ENCODE measurements at places on chromosomes 2 and 18. TPM values are rescaled to one million over a fixed set of nuclear protein-coding genes. Genes with fewer than 3 reads are reported as not detected.
A peak's percentile ranks its signal among the peaks of the same experiment; 100 is the strongest.

- H3K4me1 ChIP-seq = no peaks in the 10 kb centered on the region
- no peak for DNase-seq
- H3K27me3 ChIP-seq = no peaks in the 10 kb centered on the region
- no peak overlapping the region for H3K4me3 ChIP-seq
- no peaks in the 10 kb centered on the region for H3K36me3 ChIP-seq
- no peak overlapping the region for H3K27ac ChIP-seq
These were observed 88.4 kb downstream of the DSEL start for GRCh38 chr18:67428158-67428557.

GRCh38 chr2:16069663-16069932 lies 129.2 kb downstream of the MYCN start:
- H3K4me3 ChIP-seq = no peak overlapping the region
- DNase-seq = no peak

DNA sequence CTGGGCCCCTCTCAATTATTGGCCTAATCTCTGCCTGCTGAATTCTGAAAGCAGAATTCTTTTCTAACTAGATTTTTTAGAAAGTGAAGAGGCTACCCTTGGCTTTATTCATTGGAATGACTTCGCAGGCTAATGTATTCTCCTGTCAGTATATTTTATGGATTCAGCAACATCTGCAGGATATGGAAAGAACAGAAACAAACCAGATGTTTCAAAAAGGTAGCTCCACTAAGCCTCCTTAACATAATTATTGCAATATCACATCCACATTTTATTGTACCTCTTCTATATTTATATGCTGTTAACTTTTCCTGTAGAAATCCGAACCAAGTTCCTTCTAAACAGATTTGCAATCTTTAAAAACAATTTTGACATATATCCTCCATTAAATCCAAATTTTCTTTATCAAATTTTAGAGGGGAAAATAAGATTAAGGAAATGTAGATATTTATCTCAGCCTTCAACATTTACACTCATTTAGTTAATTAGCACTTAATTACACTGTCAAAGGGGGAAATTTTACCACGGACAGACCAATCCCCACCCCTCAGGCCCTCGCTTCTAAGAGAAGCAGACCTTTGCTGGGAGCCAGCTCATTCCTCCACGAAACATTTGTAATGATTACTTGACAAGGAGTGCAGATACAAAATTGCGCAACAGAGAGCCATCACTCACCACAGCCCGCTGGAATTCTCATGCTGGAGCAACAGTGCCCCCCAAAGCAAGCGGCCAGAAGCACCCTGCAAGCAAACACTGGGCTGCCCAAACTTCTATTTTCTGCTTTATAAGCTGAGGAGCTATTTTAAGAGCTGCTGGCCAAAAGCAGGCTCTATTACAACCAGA lies 253.4 kb downstream of the ETAA1 start:
- no peak overlapping the region for H3K4me3 ChIP-seq
- H3K4me1 ChIP-seq = no peaks in the 10 kb centered on the region
- DNase-seq = no peak
- no peaks in the 10 kb centered on the region for H3K36me3 ChIP-seq
- no peaks in the 10 kb centered on the region for H3K27me3 ChIP-seq

- no peaks in the 10 kb centered on the region for H3K36me3 ChIP-seq
- peak overlapping the region; percentile 71 for H3K27ac ChIP-seq
- H3K4me3 ChIP-seq = peak overlapping the region; percentile 93
- DNase-seq = peak; percentile 44
These were observed 1.1 kb downstream of the MEMO1 start for GRCh38 chr2:32009516-32010256.

- H3K4me1 ChIP-seq = peaks cover 2% of the 10 kb centered on the region
- no peak overlapping the region for H3K27ac ChIP-seq
These were observed 29.3 kb upstream of the TWIST2 start for GRCh38 chr2:238818561-238818960.

DNA sequence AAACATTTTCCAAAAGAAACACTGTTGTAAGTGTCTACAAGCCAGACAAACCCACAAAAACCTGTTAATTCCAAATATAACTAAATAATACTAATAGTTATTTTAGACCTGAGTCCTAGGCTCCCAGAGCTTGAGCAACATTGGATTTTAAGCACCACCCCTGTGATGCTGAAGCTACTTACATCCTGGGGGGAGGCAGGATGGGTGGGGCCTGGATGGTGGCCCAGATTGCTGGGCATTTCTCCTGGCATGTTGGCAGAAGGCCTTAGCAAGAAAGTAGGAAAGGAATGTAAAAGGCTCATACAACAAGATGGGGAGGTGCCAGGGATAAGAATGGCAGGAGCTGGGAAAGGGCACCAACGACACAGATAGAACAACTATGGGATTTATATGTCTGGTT lies 50.7 kb upstream of the OTX1 start:
- no peak overlapping the region for H3K4me3 ChIP-seq
- no peak overlapping the region for H3K27ac ChIP-seq
- DNase-seq = no peak
- H3K27me3 ChIP-seq = no peaks in the 10 kb centered on the region
- no peaks in the 10 kb centered on the region for H3K4me1 ChIP-seq

DNA sequence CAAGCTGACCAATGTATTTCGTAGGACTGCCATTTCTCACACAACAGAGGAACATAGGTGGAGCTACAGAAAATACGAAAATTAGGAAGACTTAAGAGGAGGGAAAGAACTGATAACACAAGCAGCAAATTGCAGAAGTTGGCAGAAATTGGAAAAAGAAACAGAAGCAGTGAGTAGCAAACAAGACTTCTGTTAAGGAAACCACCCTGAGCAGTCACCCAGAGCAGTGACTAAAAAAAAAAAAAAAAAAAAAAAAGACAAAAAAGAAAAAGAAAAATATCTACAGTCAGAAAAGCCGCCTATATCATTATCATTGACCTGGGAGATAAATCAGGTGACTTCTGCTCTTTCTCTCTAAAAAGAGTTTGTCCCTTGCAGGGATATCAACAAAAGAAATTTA lies 21.4 kb downstream of the STK17B start:
- H3K4me3 ChIP-seq = peak overlapping the region; percentile 75
- H3K36me3 ChIP-seq = peaks cover 55% of the 10 kb centered on the region
- DNase-seq = no peak
- H3K4me1 ChIP-seq = peaks cover 32% of the 10 kb centered on the region

- H3K4me1 ChIP-seq = peaks cover 39% of the 10 kb centered on the region
- no peak for DNase-seq
- H3K27me3 ChIP-seq = peaks cover 48% of the 10 kb centered on the region
These were observed 622 bp downstream of the LRP2 start for GRCh38 chr2:169361706-169362117.

DNA sequence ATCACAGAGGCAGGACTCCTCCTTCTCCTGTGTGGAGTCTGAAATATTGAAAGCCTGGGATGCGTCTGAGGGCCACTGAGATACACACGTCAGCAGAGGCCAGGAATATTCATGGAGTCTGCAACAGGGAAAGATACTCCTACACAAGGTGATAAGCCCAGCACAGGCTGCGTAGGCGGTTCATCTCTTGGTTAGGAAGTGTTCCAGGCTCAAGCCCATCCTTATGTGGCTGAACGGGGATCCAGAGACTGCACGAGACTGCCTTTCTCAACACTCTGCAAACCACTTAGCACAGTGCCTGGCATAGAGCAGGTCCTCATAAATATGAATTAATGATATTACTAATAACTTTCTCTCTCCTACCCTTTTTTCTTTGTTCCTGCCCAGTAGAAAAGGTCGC lies 29.2 kb upstream of the AGPS start:
- no peak overlapping the region for H3K4me3 ChIP-seq
- no peak overlapping the region for H3K27ac ChIP-seq
- H3K36me3 ChIP-seq = no peaks in the 10 kb centered on the region

DNA sequence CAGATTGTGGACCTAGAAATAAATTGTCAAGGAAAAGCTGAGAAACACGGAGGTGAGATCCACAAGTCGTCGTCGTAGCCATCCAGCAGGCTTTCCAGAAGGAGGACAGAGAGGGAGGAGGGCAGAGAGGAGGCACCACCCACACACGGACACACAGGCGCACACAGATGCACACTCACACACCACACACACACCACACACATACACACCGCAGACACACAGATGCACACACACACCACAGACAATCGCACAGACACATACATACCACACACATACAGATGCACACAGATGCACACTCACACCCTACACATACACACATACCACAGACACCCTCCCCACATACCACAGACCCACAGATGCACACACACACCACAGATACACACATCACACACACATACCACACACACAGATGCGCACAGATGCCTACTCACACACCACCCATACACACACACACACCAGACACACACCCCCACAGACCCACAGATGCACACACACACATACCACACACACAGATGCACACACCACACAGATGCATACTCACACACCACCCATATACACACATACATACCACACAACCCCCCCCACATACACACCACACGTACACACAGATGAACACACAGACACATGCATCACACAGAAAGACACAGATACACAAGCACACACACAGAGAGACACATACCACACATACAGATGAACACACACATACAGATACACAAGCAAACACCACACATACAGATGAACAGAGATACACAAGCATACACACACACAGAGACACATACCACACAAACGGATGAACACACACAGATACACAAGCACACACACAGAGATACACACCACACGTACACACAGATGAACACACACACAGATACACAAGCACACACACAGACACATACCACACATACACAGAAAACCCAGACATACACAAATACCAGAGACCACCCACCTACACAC lies 12.7 kb upstream of the BOK start:
- no peak overlapping the region for H3K4me3 ChIP-seq
- DNase-seq = no peak
- peaks cover 6% of the 10 kb centered on the region for H3K27me3 ChIP-seq
- H3K4me1 ChIP-seq = peaks cover 2% of the 10 kb centered on the region
- no peaks in the 10 kb centered on the region for H3K36me3 ChIP-seq

DNA sequence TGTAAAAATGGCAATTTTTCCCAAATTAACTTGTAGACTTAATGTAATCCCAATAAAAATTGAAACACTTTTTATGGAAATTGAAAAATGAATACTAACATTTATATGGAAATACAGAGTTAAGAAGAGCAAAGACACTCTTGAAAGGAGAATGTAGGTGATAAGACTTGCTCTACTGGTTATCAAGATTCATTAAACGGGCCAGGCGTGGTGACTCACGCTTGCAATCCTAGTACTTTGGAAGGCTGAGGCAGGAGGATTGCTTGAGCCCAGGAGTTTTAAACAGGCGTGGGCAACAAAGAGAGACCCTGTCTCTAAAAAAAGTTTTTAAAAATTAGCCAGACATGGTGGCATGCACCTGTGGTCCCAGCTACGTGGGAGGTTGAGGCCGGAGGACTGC lies 29.5 kb upstream of the ZNF396 start:
- H3K27ac ChIP-seq = no peak overlapping the region
- H3K36me3 ChIP-seq = no peaks in the 10 kb centered on the region
- DNase-seq = no peak
- H3K27me3 ChIP-seq = no peaks in the 10 kb centered on the region

The DLGAP1 gene
- total RNA-seq = not detected

The GKN1 gene
- not detected for total RNA-seq

The NCK2 gene
- total RNA-seq = 124 TPM

The LIMS3 gene
- total RNA-seq = not detected

The CNGA3 gene
- not detected for total RNA-seq

The CIB4 gene
- total RNA-seq = not detected

The KLHL30 gene
- total RNA-seq = not detected

The DSG1 gene
- not detected for total RNA-seq

The GRB14 gene
- not detected for total RNA-seq
